Activated CD4-positive, CD25-positive, alpha-beta regulatory T cell treated with anti-CD3 and anti-CD28 coated beads, Interleukin-2, amount 50 U/mL, for 16 hours (primary cell): ENCODE measurements at places on chromosomes 11 and 22.

GRCh38 chr11:40376331-40376730 lies 1083.1 kb downstream of the LRRC4C start:
- DNase-seq: no peak

GRCh38 chr22:33076343-33076742 lies 18.2 kb upstream of the SYN3 start:
- no peak for DNase-seq

GRCh38 chr22:41261541-41262249 lies 21.0 kb upstream of the CHADL start:
- no peak for DNase-seq

- DNase-seq: no peak
Observed at GRCh38 chr11:30424844-30425243, 101.9 kb downstream of the ARL14EP start.

- DNase-seq: no peak
Observed at GRCh38 chr11:45079075-45079444, 67.4 kb upstream of the PRDM11 start.
